Transverse colon (tissue), 4 donors: ENCODE measurements at places on chromosomes 1 and 21. TPM values are rescaled to one million over a fixed set of nuclear protein-coding genes. Genes with fewer than 3 reads are reported as not detected.
A peak's percentile ranks its signal among the peaks of the same experiment; 100 is the strongest.

Gene HTR6
- not detected for total RNA-seq

Gene MDM4
- total RNA-seq = 140 TPM

- DNase-seq = no peak
- peak overlapping the region; percentile 95 for H3K27ac ChIP-seq
- H3K27me3 ChIP-seq = no peaks in the 10 kb centered on the region
Measured at GRCh38 chr1:28518745-28519341, 13.0 kb downstream of the RCC1 start.

Gene RIMKLA
- total RNA-seq = 11.9 TPM

DNA sequence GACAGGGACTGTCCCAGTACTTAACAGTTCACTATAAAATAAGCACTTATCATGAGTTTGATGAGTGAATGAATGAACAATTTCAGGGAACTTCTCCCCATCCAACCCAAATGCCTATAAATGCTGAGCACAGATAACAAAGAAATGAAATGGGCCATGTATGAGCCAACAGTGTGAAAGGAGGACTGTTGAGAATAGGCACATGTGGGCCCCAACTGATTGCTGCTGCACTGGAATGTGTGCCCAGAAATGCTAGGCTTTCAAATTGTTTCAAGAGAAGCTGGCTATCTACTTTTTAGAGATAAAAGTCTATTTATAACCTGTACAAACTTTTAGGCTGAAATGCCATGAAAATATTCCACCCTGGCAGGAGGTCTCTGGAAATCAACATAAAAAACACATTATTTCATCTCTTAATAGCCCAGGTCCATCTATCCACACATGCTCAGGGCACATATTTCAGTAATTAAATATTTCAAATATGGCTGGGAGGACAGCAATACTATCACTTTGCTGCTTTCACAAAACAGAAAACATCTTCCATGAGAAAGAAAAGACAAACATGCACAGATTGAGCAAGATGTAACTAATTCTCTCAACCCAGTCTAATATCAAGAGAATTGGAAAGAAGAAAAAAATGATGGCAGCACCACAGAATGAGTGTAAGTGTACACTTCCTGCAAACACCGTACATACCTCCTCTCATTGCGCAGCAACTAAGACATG is 49.8 kb downstream of the COLGALT2 start:
- no peaks in the 10 kb centered on the region for H3K36me3 ChIP-seq
- DNase-seq = no peak
- no peak overlapping the region for H3K4me3 ChIP-seq
- no peaks in the 10 kb centered on the region for H3K27me3 ChIP-seq
- no peaks in the 10 kb centered on the region for H3K4me1 ChIP-seq

- peaks cover 47% of the 10 kb centered on the region for H3K27me3 ChIP-seq
- no peak for DNase-seq
- no peaks in the 10 kb centered on the region for H3K36me3 ChIP-seq
- H3K27ac ChIP-seq = peak overlapping the region; percentile 90
- peaks cover 16% of the 10 kb centered on the region for H3K4me1 ChIP-seq
- H3K4me3 ChIP-seq = peak overlapping the region; percentile 54
Measured at GRCh38 chr1:151840421-151840820, 801 bp upstream of the C2CD4D start.

DNA sequence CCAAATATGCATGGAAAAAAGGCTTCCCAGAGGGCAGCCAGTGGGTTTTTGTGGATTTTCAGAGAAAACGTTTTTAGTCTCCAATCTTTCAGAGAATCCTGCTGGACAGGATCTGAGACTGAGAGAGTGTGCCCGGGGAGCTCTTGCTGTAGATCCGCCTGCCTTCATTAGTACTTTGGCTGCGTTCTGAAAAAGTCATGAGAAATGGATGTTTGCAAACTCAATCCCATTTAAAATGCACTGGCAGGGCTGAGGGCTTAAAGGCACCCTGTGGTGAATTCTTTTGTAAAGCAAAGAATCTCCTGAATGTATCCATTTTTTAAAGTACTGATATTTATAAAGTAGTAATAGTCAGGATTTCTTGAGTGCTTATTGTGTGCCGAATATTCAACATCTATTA is 22.2 kb downstream of the FOXD2 start:
- no peak for DNase-seq
- H3K36me3 ChIP-seq = no peaks in the 10 kb centered on the region
- peaks cover 47% of the 10 kb centered on the region for H3K27me3 ChIP-seq
- H3K4me3 ChIP-seq = no peak overlapping the region
- no peak overlapping the region for H3K27ac ChIP-seq

- no peaks in the 10 kb centered on the region for H3K36me3 ChIP-seq
- no peak overlapping the region for H3K4me3 ChIP-seq
- no peak for DNase-seq
- no peaks in the 10 kb centered on the region for H3K27me3 ChIP-seq
- no peaks in the 10 kb centered on the region for H3K4me1 ChIP-seq
Measured at GRCh38 chr1:162689745-162690671, 57.7 kb downstream of the DDR2 start.

DNA sequence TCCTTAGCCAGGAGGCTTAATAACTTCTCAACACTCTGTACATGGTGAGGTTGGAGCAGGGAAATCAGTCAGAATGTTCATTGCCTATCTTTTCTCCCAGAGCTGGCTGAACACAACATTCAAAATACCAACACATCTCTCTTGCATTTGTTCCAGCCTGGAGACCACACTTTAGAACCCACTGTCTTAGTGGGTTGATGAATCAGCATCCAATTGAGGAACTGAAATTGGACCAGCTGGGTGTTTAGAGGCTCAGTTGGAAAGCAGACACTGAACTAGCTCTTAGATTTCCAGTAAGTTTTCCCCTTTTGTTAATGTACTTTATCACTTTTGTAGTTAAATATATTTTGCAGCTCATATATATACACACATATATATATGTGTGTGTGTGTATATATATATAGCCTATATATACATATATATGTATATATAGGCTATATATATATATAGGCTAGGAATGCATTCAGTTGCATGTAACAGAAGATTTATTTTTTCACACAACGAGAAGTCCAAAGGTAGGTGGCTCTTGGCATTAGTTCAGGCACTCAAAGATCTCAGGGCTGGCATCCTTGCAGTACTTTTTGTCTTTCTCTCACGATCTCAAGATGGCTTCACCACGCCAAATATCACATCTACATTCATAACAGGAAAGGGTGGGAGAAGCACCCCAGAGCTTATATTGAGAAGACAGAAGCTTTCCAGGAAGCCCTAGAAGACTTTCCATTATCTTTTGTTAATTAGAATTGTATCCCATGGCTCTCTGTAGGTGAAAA is 35.0 kb upstream of the HUNK start:
- no peak for DNase-seq
- no peaks in the 10 kb centered on the region for H3K36me3 ChIP-seq
- no peak overlapping the region for H3K4me3 ChIP-seq
- H3K27ac ChIP-seq = no peak overlapping the region
- peaks cover 4% of the 10 kb centered on the region for H3K27me3 ChIP-seq
- H3K4me1 ChIP-seq = no peaks in the 10 kb centered on the region

Gene ZBTB18
- 4.1 TPM for total RNA-seq

DNA sequence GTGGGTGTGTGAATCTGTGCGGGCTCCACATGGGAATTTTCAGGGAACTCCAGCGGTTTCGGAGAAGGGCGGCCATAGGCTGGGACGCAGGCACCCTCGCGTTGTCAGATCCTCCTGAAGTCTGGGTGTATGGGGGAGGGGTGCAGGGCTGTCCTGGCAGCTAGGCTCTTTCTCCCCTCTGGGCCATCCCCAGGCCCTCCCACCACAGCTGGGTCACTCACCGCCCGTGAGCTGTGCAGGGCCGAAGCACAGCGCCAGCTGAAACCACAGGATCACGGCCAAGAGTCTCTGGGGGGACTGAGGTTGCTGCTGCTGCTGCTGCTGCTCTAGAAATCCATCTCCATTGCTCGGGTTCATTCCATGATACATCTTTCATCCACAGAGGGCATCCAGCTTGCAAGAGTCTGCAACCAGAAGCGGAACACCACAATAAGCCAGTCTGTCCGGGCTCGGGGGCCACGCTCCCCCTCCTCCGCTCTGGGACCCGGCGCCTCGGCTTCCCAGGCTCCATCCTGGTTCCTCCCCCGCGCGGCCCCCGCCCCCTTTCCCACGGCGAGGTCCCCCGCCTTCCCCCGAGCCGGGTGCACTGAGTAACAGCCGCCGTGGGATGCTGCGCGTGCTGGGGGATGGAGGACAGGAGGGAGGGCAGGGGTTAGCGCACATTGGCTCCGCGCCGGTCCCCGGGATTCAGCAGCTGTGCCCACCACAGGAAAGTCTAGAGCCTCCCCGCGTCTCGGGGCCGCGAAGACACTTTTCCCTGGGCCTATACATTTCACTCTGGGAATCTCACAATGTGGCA is 720 bp downstream of the SUSD4 start:
- peak; percentile 16 for DNase-seq
- peaks cover 12% of the 10 kb centered on the region for H3K4me1 ChIP-seq
- H3K4me3 ChIP-seq = peak overlapping the region; percentile 35
- no peak overlapping the region for H3K27ac ChIP-seq

DNA sequence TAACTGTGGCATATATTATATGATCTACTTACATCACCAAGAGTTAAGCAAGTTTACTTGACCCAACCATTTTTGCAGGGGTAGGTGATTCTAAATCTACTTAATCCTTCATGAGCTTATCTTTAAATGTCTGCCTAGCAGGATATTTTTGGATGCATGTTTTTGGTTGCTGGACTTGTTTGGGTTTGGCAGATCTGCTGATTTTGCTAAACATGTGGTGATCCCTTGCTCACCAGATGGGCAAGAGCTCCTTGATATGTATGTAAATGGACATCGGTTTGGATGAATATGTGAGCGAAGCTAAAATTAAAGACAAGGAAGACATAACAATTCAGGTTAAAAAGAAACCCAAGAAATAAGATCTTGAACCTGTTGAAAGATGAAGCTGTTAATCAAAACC is 36.7 kb downstream of the FMN2 start:
- no peaks in the 10 kb centered on the region for H3K27me3 ChIP-seq
- H3K4me3 ChIP-seq = no peak overlapping the region
- no peak for DNase-seq
- H3K4me1 ChIP-seq = no peaks in the 10 kb centered on the region
- no peak overlapping the region for H3K27ac ChIP-seq

DNA sequence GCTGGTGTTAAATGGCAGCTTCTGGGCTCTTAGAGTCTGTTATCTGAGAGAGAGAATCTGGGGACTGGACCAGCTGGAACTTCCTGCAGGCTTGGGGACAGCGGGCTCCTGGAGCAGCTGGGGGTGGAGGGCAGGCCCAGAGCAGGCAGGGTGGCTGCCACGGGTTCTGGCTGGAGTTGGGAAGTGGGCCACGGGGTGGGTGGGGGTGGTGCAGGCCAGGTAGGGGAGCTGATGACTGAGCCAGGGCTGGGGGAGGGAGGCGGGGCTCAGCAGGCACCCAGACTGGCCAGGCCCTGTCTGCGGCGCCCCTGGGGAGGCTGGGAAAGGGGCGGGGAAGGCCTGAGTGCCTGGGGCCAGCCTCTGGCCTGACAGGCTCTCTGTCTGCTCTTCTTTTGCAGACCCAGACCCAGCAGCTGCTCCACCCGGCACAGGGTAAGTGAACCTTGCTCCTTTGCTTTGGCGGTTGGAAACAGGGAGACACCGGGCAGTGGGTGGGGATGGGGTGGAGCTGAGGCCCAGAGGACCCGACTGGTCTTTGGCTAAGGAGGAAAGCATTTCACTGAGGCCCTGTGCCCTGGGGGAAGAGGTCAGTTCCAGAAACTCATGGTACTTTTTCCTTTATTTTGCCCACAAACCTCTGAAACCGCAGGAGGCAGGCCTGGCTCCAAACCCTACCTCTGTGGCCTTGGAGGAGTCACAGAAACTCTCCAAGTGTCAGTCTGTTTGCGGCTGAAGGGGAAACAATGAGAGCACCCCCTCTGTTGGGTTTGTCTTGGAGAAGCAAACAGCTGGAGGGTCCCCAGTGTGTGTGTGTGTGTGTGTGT is 48.8 kb downstream of the ARHGEF10L start:
- H3K4me3 ChIP-seq = no peak overlapping the region
- H3K27me3 ChIP-seq = no peaks in the 10 kb centered on the region
- no peaks in the 10 kb centered on the region for H3K36me3 ChIP-seq

- peaks cover 3% of the 10 kb centered on the region for H3K4me1 ChIP-seq
- DNase-seq = no peak
- H3K27ac ChIP-seq = no peak overlapping the region
- no peak overlapping the region for H3K4me3 ChIP-seq
- H3K36me3 ChIP-seq = no peaks in the 10 kb centered on the region
Measured at GRCh38 chr1:156914440-156914856, 6.0 kb upstream of the LRRC71 start.
